T-helper 9 cell (primary cell): ENCODE measurements at places on chromosomes 2 and 18.

DNA sequence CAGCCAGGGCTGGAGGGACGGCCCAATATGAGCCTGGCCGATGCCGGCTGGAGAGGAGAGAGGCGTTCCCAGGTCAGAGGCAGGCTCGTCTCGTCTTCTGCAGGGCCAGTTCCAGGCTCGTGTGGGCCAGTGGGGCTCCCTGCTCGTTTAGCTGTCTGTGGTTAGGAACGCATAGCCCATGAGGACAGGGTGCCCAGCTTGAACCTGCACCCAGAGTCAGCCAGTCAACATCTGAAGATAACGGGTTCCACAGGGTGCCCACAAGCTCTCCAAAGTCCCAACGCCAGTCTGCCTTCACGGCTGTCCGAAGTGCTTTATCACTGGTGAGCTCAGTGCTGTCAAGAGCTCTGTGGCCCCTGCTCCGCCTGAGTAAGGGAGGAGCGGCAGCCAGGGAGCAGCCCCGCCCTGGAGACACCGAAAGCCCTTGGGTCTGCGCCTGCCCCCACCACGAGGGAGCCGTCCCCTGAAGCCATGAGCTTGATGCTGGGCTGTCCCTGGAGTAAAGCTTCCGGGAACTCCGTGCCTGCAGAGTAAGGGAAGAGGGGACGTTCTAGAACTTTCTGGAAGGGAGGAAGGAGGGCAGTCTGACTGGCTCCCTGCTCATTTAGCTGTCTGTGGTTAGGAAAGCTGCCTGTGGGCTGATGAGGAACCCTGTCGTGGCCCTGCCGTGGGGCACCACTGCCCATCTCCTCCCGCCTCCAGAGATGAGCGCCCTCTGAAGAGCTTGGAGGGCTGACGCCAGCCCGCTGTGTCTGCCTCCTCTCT, 2.7 kb upstream of the HSBP1L1 start:
- DNase-seq, result no peak

DNA sequence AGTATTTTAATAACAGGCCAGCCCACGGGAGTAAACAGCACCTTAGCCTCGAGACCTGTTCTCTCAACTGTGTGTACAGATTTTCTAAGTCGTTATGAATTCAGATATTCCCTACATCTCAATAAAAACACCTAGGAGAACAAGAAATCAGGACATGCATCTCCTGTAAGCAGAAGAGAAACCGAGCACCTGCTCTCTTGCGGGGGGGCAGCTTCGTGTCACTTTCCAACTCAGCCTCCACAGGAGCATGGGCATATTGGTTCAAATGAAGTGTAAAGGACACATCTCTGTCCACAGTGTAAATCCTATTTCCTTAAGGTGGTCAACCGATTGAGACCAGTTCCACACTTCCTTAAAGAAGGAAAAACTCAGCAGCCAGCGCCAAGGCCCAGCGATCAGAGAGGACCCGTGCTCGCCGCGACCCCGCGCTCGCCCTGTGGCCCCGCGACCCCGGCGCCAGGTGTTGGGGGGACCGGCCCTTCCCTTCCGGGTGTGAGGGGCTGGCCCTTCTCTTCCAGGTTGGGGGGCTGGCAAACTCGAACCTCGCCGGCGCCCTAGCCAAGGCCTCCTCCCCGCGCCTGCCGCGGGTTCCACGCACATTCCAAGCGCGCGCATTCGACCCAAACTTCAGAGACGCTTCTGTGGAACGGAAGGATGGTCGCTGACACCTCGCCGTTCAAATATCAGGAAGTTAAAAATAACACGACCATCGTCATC, 652 bp downstream of the SH3YL1 start:
- DNase-seq, result no peak

DNA sequence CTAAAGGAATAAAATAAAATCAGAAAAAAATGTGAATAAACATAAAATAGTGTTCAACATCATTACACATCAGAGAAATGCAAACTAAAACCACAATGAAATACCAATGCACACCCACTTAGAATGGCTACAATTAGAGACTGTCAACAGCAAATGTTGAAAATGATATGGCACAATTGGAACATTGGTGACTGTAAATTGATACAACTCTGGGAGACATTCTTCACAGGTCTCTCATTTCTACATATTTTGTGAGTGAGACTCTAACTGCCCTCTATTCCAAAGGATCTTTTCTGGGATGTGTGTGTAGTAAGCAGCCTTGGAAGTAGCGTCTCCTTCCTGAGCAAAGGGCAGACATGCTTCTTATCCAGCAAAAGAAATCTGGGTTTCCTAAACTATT, 323.0 kb downstream of the FBXO15 start:
- DNase-seq, result no peak

DNA sequence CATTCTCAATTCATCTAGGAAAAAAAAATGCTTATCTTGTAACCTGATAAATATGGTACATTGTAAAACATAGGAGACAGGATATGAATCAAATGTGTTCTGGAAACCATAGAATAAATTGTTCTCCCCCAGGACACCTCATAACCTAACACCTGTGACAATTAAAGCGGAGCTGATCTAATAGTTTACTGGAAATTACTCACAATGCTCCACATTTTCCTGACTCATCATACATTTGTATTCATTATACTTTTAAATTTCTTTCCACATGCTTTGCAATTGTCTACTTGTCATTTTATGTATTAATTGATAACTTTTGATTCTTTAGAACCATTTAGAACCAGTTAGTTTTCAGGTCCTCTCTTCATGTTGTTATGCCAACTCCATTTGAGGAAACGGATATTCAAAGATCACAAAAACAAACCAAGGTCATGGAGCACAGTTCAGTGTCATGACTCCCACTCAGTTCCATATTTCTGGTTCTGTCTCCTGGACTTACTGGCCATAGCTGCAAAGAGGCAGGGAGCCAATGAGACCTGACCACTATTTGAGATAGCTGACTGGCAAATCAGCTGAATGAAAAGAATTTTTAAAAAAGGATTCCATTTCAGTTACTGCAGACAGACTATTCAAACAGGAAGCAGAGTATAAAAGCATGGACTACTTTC, 128.5 kb downstream of the CALCRL start:
- no peak for DNase-seq
